ENCODE measurements at places on chromosomes 2 and 18.

- peak; percentile 27 for DNase-seq
Observed at GRCh38 chr18:37853706-37854105, 288.1 kb upstream of the CELF4 start.

DNA sequence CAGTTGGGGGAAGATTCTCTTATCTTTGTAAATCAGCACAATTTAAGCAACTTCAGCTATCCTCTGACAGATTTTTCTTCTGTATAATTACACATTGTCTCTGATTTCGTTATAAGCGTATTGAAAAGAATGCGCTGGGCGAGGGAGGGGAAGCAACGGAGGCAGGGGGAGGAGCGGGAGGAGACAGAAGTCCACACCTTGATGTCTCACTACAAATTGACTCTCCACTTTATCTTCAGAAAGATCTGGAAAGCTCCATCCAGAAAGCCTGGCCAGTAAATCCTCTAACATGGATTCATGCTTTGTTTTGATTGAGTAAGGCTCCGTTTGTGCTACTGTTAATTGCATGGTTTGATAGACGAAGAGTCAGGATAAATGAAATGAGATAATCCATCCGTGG lies 76.6 kb downstream of the SMIM21 start:
- no peak for DNase-seq

GRCh38 chr2:99689145-99689742 lies 199.4 kb upstream of the REV1 start:
- DNase-seq = no peak

GRCh38 chr2:156935616-156936015 lies 321.9 kb upstream of the GALNT5 start:
- no peak for DNase-seq

GRCh38 chr2:71901466-71901865 lies 246.2 kb downstream of the CYP26B1 start:
- DNase-seq = no peak

DNA sequence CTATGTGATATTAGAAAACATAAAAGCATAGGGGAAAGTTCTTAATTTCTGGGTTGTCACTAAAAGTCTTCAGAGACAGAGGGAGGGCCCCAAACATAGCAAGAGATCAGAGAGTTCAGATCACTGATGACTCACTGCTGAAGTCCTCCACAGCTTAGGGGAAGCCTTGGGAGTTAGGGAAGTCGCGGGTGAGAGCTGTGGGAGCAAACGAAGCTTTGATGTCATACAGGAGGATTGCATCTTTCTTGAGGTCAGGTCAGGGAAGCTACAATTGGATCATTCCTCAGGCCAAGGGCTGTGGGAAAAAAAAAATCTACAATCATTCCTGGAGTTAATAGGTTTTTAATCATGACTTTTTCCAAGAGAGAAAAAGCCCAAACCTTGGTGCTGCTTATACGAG lies 96.2 kb downstream of the COPS8 start:
- no peak for DNase-seq

GRCh38 chr2:24461685-24462084 lies 29.4 kb upstream of the NCOA1 start:
- peak; percentile 78 for DNase-seq

DNA sequence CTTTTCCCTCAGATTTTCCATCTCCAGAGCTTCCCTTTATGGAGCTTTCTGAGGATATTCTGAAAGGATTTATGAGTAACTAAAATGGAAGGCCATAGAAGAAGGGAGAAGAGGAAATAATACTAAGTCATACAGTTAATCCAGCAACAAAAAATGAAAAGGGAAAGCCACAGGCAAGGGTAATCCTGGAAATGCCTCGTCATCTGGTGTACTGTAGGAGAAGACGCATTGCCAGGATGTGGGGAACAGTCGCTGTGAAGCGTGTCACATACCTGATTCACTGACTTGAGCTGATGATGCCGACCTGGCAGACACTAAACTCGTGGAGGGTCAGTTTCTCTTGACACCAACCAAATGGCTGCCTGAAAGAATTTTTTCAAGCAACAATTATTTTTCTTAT lies 34.7 kb upstream of the ALPP start:
- DNase-seq = no peak

DNA sequence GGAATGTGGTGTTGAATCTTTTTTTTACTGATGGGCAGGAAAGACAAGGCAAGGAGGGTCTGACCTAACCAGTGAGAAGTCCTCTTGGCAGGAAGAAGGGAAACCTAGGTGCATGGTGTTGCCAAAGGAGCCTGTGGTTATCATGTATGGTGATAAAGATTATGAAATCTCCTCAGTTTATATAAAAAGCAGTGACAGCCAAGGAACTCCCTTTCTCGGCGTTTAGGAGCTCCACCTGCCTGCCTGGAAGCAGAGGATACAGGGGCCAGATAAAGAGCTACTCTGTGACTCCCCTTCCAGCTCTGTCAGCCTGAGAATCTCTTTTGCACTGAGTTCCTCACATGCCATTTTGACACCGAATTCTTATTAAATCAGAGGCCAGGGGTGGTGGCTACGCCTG lies 26.1 kb downstream of the COLEC12 start:
- no peak for DNase-seq

GRCh38 chr2:75606761-75607399 lies 39.7 kb upstream of the MRPL19 start:
- no peak for DNase-seq

GRCh38 chr2:43321446-43321845 lies 95.0 kb upstream of the ZFP36L2 start:
- DNase-seq = no peak

- no peak for DNase-seq
Observed at GRCh38 chr2:214543386-214543955, 132.6 kb downstream of the VWC2L start.

GRCh38 chr2:174574657-174575056 lies 22.9 kb downstream of the WIPF1 start:
- no peak for DNase-seq

GRCh38 chr2:230472621-230473018 lies 56.6 kb downstream of the SP100 start:
- no peak for DNase-seq

DNA sequence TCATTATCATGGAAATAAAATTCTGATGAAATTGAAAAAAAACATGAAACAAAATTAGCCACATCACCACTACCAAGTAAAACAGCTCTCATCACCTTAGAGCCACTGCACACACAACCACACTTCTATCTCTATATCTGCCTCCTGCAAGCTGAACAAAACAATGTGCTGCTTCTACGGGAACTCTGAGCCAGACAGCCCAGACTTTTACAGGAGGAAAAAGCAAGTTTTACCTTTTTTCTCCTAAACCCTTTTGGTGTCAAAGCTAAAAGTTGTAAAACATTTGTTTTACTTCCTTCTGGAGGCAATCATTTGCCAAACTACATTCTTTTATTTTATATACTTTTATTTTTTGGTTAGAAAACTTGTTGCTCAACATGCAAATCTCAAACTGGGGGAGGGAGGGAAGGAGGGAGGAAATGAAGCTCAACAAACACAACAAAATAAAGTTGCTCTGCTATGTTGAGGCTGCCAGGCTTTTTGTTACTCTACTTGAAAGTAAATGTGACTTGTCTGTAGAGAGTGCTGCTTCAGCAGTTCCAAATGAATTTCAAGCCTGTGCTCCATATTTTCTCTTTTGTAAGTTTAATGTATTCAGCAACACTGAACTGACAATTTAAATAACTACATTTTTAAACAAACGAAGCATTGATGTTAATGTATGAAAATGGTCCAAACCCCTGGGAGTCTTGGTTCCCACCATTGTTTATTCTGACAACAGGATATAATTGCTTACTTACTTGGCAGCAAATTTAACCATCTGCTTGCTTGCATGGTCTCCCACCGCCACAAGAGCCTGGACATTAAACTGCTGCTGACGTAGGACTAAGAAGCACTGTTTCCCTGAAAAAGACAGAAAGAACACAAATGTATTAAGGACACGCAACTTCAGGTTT lies 24.5 kb downstream of the DARS1 start:
- no peak for DNase-seq

- no peak for DNase-seq
Observed at GRCh38 chr18:68937029-68937599, 139.2 kb downstream of the CCDC102B start.

DNA sequence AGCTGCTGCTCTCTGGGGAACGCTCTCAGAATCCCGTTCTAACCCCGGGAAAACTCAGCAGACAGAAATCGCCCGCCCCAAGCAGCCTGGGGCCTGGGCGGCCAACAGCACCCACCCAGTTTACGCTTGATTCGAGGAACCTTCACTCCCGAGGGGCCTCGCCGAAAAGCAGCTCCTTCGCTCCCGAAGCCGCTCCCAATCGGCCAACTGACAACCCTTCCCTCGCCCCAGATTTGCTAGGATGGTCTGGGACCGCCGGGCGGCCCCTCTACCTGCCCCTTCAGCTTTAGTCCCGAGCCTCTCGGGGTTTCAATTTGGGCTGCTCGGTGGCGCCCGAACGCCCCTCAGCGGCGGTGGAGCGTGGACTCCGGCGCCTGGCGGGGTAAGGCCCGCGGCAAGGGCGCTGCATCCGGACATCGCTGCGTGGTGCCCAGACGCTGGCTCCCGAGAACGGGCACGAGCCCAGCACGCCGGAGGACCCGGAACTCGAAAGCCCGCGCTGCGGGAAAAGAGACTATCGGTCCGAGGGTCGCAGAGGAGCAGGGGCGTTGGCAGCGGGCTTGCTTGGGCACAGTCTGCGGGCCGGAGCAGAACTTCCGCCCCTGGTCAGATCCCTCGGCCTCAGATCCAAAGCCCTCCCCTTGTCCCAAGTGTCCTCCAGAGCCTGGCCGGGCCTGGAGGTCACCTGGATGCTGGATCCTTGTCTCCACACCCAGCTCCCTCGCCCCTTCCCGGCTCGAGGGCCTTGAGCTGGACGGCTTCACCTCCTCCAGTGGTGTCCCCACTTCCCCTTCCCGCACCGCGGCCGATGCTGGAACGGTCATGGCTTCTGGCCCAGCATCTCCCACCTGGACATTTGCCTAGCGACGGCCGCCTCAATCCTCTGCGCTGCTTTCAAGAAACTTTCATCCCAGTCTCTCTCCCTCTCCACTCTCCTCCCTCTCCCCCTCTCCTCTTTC lies 3.0 kb upstream of the OTX1 start:
- no peak for DNase-seq

- no peak for DNase-seq
Observed at GRCh38 chr2:100677611-100678185, 114.9 kb downstream of the PDCL3 start.

GRCh38 chr2:38296197-38296780 lies 80.8 kb downstream of the ATL2 start:
- no peak for DNase-seq

DNA sequence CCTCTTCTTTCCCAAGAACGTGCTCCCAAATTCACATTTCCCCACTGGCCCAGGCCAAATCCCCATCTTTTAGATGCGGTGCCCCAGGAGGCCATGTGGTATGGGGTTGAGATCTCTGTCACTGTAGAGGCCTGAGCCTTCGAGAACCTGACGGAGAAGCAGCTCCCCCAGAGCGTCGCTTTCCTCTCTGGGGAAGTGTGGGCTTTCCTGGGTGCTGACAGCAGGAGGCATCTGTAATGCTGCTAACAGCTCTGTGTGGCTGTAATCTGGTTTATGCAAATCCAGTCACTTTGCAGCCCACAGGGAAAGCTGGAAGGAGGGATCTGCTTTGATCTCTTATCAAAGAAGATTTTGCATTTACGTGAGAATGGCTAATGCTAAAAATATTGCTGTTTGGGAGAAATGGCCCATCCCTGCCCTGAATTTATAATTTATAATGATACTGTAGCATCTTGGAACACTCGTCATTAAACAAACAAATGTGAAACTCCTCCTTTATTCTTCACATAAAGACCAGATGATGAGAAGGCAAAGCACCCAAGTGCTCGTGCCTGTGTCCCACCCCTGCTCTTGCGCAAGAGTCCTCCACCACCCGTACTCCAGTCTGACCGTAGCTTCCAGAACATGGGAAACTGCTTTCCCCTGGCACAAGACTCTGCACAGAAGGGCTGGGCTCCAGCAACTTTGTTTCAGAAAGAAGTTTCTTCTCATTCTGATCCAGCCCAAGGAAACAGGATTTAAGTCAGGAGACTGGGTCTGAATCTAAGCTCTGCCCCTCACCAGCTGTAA lies 109.9 kb upstream of the EPC2 start:
- peak; percentile 11 for DNase-seq

DNA sequence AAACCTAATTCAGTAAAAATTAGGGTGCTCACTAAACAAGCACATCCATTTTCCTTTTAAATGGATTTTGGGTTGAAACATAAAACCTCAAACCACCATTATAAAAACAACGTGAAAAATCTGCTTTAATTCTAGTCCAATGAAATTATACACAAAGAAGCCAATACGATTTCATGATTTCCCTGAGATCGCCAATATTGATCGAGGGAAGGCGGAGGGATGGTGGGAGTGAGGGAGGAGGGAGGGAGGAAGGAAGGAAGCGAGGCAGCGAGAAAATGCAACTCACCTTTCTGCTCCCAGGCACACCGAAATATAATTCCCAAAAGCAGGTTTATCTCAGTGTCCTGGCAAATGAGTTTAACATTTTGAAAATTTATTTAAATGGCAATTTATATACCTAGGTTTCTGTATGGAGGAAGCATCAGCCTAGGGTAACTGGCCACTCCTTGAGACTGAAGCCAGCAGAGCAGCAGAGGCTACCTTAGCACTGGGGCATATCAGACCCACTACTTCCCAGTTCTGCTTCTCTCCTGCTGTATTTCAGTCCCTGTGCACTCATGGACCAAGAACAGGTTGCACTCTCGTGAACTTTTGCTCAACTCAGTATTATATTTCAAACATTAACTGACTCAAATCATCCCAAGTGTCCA lies 2.3 kb upstream of the ONECUT2 start:
- DNase-seq = no peak
